NCI-H1930 (cell line): ENCODE measurements at places on chromosomes 1 and 21.

DNA sequence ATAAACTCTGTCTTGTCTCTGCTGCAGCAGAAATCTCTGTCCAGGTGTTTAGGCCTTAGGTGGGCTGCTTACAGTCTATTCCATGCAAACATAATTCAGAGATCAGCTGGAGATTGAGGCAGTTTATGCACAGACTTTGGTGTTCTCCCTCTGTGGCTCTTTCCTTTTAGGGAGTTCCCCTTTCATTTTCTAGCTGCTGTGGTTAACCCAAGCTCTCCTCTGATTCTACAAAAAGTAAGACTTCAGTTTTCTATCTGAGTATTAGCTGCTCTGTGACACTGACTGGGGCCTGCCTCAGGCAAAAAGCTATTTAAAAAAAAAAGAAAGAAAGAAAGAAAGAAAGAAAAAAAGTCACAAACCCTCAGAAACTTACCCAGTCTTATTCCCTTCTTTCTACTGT lies 211.1 kb downstream of the CAMTA1 start:
- DNase-seq: no peak

- DNase-seq: no peak
Observed at GRCh38 chr1:223651291-223651991, 14.1 kb downstream of the CAPN8 start.

- DNase-seq: no peak
Observed at GRCh38 chr1:35280006-35280405, 11.5 kb downstream of the ZMYM4 start.

GRCh38 chr1:43877101-43877500 lies 56.5 kb upstream of the ARTN start:
- no peak for DNase-seq

DNA sequence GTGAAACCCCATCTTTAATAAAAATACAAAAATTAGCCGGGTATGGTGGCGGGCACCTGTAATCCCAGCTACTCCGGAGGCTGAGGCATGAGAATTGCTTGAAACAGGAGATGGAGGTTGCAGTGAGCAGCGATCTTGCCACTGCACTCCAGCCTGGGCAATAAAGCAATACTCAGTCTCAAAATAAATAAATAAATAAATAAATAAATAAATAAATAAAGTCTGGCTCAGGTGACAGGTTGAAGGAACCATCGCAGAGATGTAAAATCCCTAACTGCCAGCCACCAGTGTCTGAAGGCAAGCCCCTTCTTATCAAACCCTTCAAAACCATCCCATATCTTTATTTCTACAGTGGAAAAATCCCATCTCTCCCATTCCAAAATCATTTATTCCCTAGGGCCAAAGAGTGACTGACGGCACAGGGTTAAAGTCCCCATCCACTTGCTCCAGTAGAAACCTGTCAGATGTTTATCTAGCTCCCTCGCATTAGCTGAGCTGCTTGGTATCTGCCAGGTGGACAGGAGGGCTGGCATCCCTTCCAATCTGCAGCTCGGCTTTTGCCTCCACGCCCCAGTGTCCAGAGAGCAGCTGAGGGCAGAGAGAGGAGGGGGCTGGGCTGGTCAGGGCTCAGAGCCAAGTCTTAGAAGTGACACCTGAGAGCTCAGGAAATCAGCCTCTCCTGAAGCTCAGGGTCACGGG lies 5.0 kb downstream of the CSRP1 start:
- no peak for DNase-seq

GRCh38 chr21:37746849-37747248 lies 169.4 kb downstream of the KCNJ6 start:
- no peak for DNase-seq

DNA sequence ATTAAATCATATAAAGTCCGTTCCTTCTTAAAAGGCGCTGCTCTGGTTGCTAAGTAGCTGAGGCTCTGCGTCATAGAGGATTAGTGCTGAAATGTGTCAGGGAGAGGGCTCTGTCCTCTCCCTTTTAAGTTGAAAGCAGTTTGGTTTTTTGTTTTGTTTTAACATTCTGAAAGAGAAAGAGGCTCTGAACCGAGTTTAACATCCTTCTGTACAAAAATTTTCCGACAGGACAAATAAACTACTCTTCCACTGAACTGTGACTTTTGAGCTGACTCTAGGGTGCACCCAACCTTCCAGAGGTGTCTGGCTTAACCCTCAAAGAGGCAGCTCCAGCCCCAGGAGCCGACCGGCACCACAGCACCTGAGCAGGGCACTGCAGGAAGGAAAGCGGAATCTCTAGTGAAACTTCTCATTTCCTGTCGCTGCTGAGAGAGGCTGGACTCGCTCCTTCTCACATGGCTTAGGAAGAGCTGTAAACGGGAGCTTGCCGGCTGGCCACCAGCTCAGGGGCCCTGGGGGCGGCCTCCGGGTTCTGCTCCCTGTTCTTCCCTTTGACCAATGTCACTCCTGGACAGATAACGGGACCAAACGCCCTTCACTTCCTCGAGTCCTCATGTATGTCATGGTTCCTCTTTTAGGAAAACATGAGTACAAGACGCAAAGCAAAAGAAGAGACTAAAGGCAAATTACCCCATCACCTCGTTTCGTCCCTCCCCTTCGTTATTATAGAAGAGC lies 1.2 kb downstream of the VAV3 start:
- no peak for DNase-seq

DNA sequence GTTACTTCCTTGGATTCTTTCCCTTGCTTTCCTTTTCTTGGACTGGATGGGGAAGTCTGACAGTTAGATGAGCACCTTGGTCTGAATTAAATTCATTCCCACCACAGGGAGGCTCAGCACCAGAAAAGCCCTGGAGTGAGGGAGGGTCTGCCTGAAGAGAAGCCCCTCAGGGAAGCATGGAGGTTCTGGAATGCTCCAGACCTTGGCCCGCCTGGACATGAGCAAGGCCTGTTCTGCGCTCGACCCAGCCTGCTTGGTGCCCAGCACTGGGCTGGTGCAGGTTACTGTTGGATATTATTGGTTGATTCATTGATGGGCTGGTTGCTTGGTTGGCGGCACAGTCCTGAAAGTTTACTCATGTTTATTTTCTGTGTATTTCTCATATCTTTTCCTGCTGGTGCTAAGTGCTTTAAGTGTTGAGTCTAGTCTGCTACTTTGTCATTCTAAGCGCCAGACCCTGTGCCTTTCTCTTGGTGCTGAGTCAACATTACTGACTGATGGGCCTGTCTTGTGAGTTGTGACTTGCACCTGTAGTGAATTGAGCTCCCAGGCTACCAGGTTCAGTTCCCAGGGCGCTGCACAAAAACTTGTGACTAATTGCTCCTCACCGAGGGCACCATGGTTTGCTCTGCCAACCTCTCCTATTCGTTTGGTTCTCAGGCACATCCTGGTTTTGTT lies 538.5 kb downstream of the KIF26B start:
- DNase-seq: no peak

- no peak for DNase-seq
Observed at GRCh38 chr1:220497220-220497947, 30.6 kb upstream of the MARK1 start.

- no peak for DNase-seq
Observed at GRCh38 chr1:31306278-31306677, 9.4 kb downstream of the ZCCHC17 start.

DNA sequence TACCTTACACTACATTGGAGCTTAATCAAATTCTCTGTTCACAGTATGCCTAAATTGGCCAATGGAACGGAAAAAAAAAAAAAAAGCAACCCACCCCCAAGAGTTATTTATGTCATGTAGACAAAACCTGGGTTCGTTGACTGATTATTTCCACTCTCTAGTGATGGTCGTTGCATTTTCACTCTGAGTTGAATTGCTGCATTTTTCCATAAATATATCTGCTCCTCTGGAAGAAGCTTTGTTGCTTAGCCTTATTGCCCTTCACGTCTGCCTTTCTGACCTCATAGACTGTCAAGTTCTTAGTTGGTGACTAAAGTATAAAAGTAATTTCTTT lies 90.2 kb upstream of the RUNX1 start:
- no peak for DNase-seq

GRCh38 chr1:113353580-113353979 lies 36.7 kb upstream of the MAGI3 start:
- DNase-seq: no peak

DNA sequence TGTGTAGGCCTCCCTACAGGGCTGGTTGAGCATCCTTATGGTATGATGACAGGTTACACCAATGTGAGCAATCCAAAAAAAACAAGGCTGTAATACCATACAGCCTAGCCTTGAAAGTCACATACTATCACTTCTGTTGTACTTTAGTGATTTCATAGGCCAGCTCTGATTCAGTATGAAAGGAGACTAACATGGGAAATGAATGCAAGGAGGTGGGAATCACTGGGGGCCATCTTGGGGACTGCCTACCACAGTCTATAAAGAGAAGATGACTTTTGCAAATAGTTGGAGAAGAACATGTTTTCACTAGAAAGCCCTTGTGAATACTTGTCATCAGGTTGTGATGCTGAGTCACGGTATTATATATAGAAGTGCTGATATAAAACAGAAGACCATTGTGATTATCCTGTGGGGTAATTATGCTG lies 270.7 kb downstream of the S1PR1 start:
- no peak for DNase-seq

- no peak for DNase-seq
Observed at GRCh38 chr1:68528243-68528642, 31.4 kb upstream of the DEPDC1 start.

- no peak for DNase-seq
Observed at GRCh38 chr1:37723390-37724078, 31.2 kb downstream of the CDCA8 start.

- DNase-seq: no peak
Observed at GRCh38 chr1:173823781-173824314, 625 bp upstream of the DARS2 start.

GRCh38 chr1:80021891-80022290 lies 1015.4 kb upstream of the ADGRL4 start:
- DNase-seq: no peak

GRCh38 chr1:117146575-117147340 lies 25.2 kb upstream of the TRIM45 start:
- DNase-seq: no peak

- DNase-seq: no peak
Observed at GRCh38 chr1:155529929-155530328, 32.7 kb downstream of the ASH1L start.

DNA sequence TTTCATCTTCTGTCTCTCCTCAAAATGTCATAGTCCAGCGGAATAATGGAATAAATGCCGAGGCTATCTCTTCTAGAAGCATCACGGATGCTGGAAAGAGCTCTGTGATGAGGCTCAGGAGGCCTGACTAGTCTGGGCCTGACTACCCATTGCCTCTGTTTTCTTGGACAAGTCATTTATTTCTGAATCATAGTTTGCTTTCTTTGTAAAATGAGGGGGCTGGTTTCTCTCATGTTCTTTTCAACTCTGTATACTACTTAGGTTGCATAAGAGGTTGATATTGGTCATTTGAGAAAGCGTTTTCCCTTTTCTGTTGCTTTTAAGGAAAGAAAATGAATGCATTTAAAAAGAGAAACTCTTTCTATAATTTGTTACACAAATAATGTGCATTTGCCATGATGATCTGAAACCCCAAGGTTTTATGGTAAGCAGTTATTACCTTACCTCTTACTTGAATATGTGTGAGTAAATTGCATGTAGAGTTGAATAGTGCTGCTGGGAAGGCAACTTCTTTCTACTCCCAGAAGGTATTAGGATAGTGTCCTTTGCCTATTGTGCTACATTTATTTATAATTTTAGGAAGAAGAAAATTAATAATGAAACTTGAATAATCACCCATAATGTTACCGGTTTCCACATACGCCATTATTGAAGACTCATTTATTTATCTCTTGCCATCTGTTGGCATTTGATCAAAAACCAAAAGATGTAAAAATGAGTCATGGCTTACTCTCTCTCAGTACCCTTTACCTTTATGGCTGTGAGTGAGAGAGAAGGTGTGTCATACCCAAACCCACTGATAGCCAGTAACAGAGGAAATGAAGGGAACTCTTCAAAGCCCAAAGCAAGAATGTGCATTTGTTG lies 179.1 kb downstream of the FASLG start:
- no peak for DNase-seq

DNA sequence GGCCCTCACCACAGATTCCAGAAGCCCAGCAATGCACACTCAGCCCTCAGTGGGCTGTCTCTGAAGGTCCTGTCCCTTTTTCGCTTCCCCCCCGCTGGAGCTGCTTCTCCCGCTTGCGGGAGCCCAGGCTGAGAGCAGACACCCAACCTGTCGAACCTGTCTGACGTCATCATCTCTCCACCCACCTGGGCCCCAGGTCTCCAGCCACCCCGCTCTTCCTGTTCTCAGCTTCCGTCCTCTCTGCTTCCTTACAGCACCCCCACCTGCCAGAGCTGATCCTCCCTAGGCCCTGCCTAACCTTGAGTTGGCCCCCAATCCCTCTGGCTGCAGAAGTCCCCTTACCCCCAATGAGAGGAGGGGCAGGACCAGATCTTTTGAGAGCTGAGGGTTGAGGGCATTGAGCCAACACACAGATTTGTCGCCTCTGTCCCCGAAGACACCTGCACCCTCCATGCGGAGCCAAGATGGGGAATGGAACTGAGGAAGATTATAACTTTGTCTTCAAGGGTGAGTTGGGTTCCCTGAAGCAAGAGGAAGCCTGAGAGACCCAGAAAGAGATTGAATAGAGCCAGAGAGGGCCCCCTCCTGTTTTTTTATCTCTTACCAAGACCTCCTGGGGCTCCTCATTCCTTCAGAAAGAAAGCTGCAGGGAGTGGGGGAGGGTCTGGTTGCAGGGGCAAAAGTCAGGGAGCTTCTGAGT lies at the start of gene RAB25:
Gene RAB25 (plus strand): TSS at position 224 of the 700 bp plus-strand sequence. CDS start 241 bp downstream, at position 465.
- DNase-seq: no peak

GRCh38 chr21:31612894-31613785 lies 46.4 kb upstream of the SOD1 start:
- DNase-seq: no peak

- no peak for DNase-seq
Observed at GRCh38 chr1:59151387-59151761, 145.5 kb upstream of the FGGY start.

- no peak for DNase-seq
Observed at GRCh38 chr1:207081088-207081487, 7.6 kb upstream of the C4BPB start.

- DNase-seq: no peak
Observed at GRCh38 chr1:75765697-75766355, 20.2 kb upstream of the RABGGTB start.

DNA sequence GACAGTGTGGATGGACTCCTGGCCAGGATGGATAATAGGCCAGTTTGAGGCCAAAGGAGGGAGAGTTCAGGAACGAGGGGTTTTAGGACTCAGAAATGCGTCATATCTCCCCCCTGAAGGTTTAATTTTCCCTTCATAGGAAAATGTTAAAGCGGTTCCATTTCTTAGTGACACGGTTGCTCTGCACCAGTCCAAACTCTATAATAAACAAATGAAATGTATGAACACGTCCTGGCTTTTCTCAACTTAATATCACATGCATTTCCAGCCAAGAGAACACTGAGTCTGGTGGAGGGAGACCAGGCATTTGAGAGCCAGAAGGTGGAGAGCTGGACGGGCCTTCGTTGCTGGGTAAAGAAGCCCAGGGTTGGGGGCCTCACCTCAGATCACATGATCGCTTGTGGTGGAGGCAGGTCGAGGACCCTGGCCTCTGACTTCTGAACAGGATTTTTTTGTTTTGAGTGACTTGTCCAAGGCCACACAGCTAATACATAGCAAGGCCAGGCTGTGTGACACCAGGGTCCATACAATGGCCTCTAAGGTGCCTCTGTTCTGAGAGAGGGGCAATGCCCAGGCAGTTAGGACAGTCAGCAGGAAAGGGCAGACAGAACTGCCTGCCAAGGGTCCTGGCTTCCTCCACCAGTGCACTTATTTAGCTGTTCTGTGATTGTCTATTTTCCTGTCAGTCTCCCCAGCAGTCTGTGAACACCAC lies 11.4 kb downstream of the SLC1A7 start:
- no peak for DNase-seq

GRCh38 chr1:9505143-9505542 lies 34.1 kb upstream of the SLC25A33 start:
- no peak for DNase-seq

GRCh38 chr1:197811769-197812168 lies 36.5 kb upstream of the DENND1B start:
- DNase-seq: no peak
